ENCODE measurements at places on chromosomes 11 and 22. TPM values are rescaled to one million over a fixed set of nuclear protein-coding genes. Genes with fewer than 3 reads are reported as not detected.

GRCh38 chr11:110272919-110273318 is 23.5 kb downstream of the RDX start:
- no peaks in the 10 kb centered on the region for H3K4me1 ChIP-seq
- no peaks in the 10 kb centered on the region for H3K27me3 ChIP-seq
- no peak overlapping the region for H3K27ac ChIP-seq

DNA sequence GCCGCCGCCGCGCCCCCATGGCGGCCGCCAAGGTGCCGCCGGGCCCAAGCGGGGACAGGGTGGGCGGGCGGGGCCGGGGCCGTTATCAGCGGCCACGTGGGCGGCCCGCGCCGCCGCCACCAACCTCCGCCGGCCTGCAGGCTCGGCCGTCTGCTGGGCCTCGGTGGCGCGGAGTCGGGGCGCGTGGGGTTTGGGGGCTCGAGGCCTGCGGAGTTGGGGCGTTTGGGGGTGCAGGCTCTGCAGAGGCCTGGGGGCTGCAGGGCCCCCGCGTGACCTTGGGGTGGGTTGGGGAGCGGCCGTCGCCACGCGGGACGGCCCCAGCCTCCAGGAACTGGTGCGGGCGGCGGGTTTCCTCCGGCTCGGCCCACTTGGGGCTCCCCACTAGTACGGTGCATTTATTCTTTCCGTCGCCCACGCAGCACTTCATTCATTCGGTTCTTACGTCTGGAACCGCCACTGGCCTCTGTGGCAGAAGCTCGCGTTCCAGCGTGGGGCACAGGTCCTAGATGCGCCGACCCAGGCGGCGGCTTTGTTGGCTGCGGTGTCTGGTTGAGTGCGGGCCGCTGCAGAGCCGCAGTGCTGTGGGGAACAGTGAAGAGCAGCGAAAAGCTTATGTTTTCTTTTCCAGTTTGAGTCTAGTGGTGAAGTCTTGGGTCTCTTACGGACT is 740 bp upstream of the TRMT2A start:
- H3K36me3 ChIP-seq: no peaks in the 10 kb centered on the region
- no peaks in the 10 kb centered on the region for H3K27me3 ChIP-seq
- peak overlapping the region; percentile 89 for H3K4me3 ChIP-seq
- H3K4me1 ChIP-seq: peaks cover 7% of the 10 kb centered on the region
- no peak for DNase-seq
- H3K27ac ChIP-seq: peak overlapping the region; percentile 10

DNA sequence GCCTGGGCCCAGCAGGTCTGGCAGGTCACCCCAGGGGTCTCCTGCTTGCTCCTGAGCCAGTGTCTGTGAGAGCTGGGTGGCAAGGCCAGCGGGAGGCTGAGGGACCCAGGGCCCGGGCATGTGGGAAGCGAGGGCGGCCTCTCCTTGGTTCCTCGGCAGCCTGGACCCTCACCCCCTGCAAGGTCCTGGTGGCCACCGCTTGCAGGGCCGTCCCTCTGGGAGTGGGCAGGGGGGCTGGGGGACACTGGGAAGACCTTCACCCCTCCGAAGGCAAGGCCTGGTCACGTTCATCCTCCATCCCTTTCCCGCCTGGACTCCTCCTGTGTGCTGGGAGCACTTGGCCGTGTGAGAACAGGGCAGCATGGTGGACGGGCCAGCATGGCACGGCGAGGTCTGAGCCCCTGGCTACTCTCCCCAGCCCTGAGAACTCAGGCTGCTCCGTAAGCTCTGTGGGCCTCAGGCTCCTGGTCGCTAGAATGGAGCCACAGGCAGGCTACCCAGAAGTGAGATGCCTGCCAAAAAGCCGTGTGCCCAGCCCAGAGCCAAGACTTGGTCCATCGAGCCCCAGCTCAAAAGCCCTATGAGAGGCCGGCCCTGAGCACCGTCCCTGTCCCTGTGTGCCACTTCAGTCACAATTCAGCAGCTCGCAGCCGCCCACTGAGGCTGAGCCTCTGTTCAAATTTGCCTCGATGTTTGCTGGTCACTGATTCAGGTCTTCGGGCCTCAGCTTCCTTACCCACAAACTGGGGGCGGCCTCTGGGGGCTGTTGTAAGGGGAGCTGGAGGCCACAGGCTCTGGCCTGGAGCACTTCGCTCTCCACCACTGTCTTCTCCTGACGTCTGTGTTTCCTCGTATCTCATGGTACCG is 45.0 kb downstream of the IGLL1 start:
- H3K4me1 ChIP-seq: no peaks in the 10 kb centered on the region
- DNase-seq: no peak

GRCh38 chr11:106047631-106048030 is 25.6 kb upstream of the MSANTD4 start:
- H3K4me3 ChIP-seq: no peak overlapping the region
- H3K36me3 ChIP-seq: no peaks in the 10 kb centered on the region
- no peaks in the 10 kb centered on the region for H3K4me1 ChIP-seq
- no peaks in the 10 kb centered on the region for H3K27me3 ChIP-seq
- DNase-seq: no peak
- H3K27ac ChIP-seq: no peak overlapping the region

DNA sequence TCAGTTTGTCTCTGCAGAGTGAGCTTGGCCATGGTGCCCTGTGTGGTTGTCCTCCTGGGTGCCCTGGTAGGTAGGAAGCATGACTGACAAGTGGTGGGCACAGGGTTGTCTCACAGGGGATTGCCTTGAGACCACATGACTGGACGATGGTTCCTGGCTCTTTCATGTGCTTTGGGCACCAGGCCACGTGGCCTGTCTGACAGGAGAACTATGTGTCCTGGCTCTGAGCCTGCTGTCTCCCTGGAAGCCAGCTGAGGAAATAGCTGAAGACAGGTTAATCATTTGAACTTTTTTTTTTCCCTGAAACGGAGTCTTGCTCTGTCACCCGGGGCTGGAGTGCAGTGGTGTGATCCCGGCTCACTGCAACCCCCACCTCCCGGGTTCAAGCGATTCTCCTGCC is 93.2 kb downstream of the LDLRAD3 start:
- H3K36me3 ChIP-seq: no peaks in the 10 kb centered on the region
- DNase-seq: no peak
- no peak overlapping the region for H3K4me3 ChIP-seq
- H3K4me1 ChIP-seq: no peaks in the 10 kb centered on the region
- no peak overlapping the region for H3K27ac ChIP-seq

GRCh38 chr11:37571246-37571645 is 973.2 kb upstream of the RAG2 start:
- DNase-seq: no peak
- no peaks in the 10 kb centered on the region for H3K4me1 ChIP-seq
- H3K27ac ChIP-seq: no peak overlapping the region
- H3K27me3 ChIP-seq: no peaks in the 10 kb centered on the region
- no peaks in the 10 kb centered on the region for H3K36me3 ChIP-seq

DNA sequence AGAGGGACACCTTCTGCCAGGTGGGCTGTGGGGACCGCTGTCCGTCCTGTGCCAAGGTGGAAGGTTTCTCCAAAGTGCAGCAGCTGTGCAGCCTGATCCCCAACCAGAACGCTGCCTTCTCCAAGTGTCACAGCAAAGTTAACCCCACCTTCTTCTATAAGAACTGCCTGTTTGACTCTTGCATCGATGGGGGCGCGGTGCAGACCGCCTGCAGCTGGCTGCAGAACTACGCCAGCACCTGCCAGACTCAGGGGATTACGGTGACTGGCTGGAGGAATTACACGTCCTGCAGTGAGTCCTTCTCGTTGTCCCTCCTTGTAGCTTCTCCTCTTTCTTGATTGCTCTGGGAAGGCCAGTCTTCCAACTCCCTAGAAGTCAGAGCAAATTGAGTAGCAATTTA is 44.8 kb downstream of the TECTA start:
- no peaks in the 10 kb centered on the region for H3K36me3 ChIP-seq
- no peak for DNase-seq
- H3K4me3 ChIP-seq: no peak overlapping the region
- no peak overlapping the region for H3K27ac ChIP-seq
- H3K4me1 ChIP-seq: no peaks in the 10 kb centered on the region
- no peaks in the 10 kb centered on the region for H3K27me3 ChIP-seq

GRCh38 chr11:95922099-95922498 is 1.8 kb downstream of the MTMR2 start:
- no peak for DNase-seq
- no peaks in the 10 kb centered on the region for H3K27me3 ChIP-seq
- no peak overlapping the region for H3K27ac ChIP-seq
- H3K4me3 ChIP-seq: no peak overlapping the region
- no peaks in the 10 kb centered on the region for H3K4me1 ChIP-seq
- no peaks in the 10 kb centered on the region for H3K36me3 ChIP-seq

GRCh38 chr11:39932966-39933365 is 1526.5 kb downstream of the LRRC4C start:
- no peaks in the 10 kb centered on the region for H3K4me1 ChIP-seq
- H3K27me3 ChIP-seq: no peaks in the 10 kb centered on the region

DNA sequence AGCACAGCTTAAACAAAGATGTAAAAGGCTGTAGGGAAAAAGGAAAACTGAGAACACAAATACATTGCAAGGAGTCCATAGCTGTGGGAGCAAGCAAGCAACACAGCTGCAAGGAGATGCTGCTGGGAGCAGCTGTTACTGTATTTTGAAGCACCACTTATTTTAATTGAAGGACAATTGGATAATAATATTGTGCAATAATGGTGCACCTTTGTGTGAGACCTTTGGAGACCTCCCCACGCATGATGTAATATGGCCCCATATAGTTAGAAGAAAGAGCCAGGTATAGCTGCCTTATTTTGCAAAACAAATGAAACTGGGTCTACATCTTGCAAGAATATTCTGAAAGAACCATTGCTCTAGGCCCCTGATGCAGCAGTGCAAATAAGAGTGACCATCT is 191.1 kb upstream of the KIRREL3 start:
- no peaks in the 10 kb centered on the region for H3K4me1 ChIP-seq
- no peak for DNase-seq
- no peak overlapping the region for H3K4me3 ChIP-seq
- no peaks in the 10 kb centered on the region for H3K27me3 ChIP-seq

GRCh38 chr11:95789506-95790122 is at the start of gene FAM76B:
FAM76B (minus strand) TSS chr11:95789782; CDS start chr11:95789478, 304 bp downstream.
- H3K36me3 ChIP-seq: no peaks in the 10 kb centered on the region
- peak within 1 kb of the TSS; percentile 96 for H3K27ac ChIP-seq
- H3K27me3 ChIP-seq: no peaks in the 10 kb centered on the region
- H3K4me1 ChIP-seq: no peaks in the 10 kb centered on the region
- DNase-seq: peak; percentile 97

GRCh38 chr22:46691571-46691970 is 46.5 kb downstream of the CERK start:
- peaks cover 4% of the 10 kb centered on the region for H3K4me1 ChIP-seq
- H3K4me3 ChIP-seq: no peak overlapping the region
- H3K36me3 ChIP-seq: peaks cover 29% of the 10 kb centered on the region
- DNase-seq: no peak

DNA sequence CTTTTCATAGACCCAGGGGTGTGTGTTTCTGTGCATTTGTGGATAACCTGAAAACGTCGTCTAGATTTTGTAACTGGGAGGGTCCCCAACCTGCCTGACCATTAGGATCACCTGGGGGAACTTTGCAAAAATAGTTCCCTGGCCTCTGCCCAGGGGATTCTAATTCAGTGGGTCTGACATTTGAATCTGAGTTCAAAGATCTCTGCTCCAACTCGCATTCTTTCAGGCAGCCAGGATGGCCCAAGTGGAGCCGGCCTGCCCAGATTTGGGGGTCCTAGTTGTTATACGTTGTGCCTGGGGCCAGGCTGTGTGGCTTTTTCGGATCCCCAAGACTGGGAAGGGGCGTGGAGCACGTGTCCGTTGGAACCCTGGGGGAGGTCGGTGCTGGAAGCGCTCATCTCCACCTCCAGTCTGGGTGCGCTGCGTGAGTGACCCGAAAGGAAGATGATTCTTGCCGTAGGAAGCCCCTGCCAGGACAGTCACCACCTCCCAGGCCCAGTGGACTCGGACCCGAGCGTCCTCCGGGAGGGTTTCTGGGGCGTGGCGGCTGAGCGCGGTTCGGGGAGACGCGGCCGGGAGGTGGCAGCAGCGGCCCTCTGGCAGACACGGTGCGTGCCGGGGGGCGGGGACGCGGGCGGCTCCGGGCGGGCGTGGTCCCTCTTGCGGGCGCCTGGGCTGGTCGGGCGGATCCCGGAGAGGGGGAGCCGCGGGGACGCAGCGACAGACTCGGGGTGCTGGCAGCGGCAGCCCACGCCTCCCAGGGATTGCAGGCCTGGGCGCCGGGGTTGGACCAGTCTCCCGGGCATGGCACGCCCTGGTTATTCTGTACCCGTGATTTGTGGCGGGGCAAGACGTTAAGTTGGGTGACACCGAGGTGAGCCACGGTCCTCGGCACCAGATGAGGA is 29.2 kb upstream of the PLET1 start:
- peak; percentile 86 for DNase-seq
- no peaks in the 10 kb centered on the region for H3K36me3 ChIP-seq
- H3K4me1 ChIP-seq: no peaks in the 10 kb centered on the region
- peak overlapping the region; percentile 48 for H3K4me3 ChIP-seq
- peak overlapping the region; percentile 50 for H3K27ac ChIP-seq

GRCh38 chr11:14645015-14645912 is 1.7 kb downstream of the PDE3B start:
- H3K4me3 ChIP-seq: peak overlapping the region; percentile 88
- DNase-seq: no peak
- no peaks in the 10 kb centered on the region for H3K27me3 ChIP-seq
- peak overlapping the region; percentile 92 for H3K27ac ChIP-seq

- H3K27me3 ChIP-seq: no peaks in the 10 kb centered on the region
- H3K27ac ChIP-seq: peak overlapping the region; percentile 44
- H3K36me3 ChIP-seq: no peaks in the 10 kb centered on the region
- peaks cover 6% of the 10 kb centered on the region for H3K4me1 ChIP-seq
- peak; percentile 68 for DNase-seq
Measured at GRCh38 chr11:128905345-128906184, 14.4 kb downstream of the KCNJ5 start.

The IFITM2 gene
- 115 TPM for total RNA-seq

The CTSF gene
- 17.3 TPM for total RNA-seq

The OR51B4 gene
- total RNA-seq: not detected

The FADS1 gene
- total RNA-seq: 6.9 TPM

Measured in colonic mucosa (tissue), 4 donors.